ENCODE measurements at places on chromosomes 13 and 19.
A peak's percentile ranks its signal among the peaks of the same experiment; 100 is the strongest.

- no peak for DNase-seq
Observed at GRCh38 chr13:27137759-27138158, 33.9 kb downstream of the USP12 start.

- DNase-seq: no peak
Observed at GRCh38 chr13:31887286-31887685, 144.3 kb upstream of the FRY start.

DNA sequence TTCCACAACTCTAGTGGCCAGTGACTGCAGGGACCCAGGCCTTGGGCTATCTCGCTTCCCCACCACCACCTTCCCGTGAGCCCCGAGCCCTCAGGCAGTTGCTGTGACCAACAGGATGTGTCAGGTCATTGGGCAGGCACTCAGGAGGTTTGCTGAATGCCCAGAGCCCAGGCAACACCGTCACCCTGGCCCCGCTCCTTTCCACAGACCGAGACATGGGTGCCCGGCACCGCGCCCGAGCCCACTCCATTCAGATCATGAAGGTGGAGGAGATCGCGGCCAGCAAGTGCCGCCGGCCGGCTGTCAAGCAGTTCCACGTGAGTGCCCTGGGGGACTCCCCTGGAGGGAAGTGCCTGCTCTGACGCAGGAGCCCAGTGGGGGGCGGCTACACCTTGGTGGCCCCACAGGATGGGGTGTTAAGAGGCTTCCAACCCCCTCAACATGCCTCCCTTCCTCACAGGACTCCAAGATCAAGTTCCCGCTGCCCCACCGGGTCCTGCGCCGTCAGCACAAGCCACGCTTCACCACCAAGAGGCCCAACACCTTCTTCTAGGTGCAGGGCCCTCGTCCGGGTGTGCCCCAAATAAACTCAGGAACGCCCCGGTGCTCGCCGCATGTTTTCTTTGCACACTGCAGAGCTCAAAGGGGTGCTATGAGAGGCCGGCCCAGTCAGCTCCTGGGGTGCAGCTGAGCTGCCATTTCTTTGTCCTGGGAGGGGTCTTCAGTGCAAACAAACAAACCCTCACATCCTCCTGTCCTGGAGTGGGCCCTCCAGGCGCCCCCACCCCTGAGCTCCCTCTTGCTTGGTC is 3.2 kb downstream of the RPL18A start:
- no peak for DNase-seq

DNA sequence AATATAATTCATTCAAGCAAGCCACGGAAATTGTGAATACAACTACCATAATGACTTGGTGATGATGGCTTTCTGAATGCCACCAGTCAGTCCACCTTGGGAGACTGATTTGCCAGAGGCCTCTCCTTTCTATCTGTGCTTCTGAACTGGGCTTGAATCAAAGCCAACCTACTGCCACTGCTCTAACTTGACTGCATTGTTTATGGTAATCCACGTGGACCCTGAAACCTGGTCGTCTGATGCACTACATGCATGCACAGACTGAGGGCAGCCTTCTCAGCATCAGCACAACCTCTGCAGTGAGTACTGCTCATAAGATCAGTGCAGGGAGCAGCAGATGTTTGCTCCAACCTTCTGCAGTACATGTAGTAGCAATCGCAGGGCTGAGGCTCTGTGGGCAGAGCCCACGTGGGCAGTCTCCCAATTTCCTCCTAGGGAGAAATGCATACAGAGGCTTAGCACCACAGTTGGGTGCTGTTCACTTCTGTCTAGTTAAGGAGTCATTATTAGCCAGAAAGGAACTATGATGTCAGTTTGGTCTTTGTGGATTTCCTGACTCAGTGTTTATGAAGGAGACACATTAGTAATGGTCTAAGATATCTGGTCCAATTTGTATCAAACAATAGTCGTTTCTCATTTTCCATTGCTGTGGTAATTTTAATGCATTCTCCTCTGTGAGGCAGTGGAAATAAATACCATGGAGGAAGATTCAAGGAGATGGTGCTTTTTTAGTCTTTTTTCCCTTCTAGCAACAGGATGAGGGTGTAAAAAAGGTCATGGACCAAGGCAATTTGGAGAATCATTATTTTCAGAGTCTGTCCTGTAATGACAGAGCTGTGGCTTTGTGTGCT is 82.5 kb downstream of the AKAP11 start:
- DNase-seq: peak; percentile 21

DNA sequence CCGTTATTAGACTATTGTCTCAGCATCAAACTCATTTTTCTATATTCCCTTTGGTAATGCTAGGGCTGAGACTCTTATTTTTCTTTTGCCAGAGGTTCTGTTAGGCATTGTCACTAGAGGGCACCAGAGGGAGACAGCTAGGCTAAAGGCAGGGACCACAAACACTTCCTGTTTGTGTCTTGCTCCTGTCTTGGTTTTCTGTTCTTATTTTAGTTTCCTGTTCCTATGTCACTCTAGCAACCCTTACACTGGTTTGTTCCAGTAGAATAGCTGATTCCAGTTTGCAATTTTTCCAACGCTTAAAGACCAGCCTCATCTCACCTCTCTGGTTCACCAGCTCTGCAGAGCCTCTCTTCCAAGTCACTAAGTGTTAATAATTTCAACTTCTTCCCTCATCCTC is 772.0 kb downstream of the DIAPH3 start:
- no peak for DNase-seq

DNA sequence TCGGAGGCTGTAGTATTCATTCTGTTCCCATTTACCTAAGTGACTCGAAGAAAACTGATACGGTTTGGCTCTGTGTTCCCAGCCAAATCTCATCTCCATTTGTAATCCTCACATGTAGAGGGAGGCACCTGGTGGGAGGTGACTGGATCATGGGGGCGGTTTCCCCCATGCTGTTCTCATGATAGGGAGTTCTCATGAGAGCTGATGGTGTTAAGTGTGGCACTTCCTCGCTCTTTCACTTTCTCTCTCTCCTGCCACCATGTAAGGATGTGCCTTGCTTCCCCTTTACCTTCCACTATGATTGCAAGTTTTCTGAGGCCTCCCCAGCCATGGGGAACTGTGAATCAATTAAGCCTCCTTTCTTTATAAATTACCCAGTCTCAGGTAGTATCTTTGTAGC is 23.5 kb downstream of the SLAIN1 start:
- DNase-seq: no peak

DNA sequence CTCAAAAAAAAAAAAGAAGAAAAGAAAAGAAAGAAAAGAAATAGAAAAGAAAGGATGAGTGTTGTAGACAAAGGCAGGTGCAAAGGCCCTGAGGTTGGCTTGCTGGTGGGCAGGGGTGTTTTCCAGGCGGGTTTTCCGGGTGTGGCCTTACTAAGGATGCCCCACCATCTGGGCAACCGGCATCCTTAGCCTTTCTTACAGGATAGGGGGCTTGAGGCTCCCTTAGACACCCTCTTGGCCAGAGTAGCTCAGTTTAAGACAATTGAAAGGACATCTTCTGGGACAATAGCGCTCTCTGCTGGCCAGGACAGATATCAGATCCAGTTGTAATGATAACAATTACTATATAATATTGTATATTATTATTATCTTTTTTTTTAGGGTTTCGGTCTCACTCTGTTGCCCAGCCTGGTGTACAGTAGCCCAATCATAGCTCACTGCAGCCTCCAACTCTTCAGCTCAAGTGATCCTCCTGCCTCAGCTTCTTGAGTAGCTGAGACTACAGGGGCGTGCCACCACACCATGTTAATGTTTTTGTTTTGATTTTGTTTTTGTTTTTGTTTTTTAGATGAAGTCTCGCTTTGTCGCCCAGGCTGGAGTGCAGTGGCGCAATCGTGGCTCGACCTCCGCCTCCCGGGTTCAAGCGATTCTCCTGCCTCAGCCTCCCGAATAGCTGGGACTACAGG is 1.4 kb upstream of the QTRT1 start:
- no peak for DNase-seq

GRCh38 chr19:50498219-50499056 is 12.6 kb downstream of the JOSD2 start:
- DNase-seq: no peak

DNA sequence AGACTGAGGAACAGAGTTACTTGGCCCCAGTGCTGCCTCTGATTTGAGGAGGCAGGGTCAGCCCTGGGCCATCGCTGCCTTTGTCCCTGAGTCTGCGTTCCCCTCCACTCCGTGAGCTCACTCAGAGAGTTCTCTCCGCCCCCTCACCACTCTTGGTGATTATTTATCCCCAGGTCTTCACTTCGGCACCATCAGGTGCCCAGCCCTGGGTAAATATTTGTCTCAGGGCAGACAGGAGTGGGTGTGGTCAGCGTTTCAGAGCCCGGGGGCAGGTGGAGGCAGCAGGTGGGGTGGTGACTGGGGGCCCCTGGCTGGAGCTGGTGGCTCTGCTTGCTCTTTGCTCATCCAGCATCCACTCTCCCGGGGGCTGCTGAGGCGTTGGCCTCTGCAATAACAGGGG is 20.6 kb downstream of the PPP1R37 start:
- no peak for DNase-seq

- no peak for DNase-seq
Observed at GRCh38 chr13:97752961-97753668, 200.4 kb upstream of the IPO5 start.

DNA sequence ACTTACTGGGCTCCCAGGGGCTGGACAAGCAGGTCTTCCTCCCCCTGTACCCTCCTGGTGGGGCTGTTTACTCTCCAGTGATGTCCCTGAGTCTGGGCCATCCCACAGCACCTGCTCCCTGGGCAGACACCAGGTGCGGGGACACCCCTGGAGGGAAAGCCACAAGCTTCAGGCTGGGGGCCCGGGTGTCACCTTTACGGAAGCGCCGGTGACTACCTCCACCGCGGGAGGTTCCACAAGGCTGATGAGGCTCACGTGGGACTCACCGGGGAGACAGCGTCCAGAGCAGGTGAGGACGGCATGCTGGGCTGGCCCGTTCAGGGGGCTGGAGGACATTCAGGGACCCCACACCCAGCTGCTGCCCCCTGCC is 24.9 kb downstream of the NFILZ start:
- DNase-seq: no peak

- DNase-seq: no peak
Observed at GRCh38 chr19:21519488-21519887, 14.1 kb downstream of the ZNF429 start.

GRCh38 chr13:109899316-109899715 is 112.9 kb upstream of the IRS2 start:
- DNase-seq: no peak

- no peak for DNase-seq
Observed at GRCh38 chr13:72062566-72062965, 195.6 kb upstream of the DACH1 start.

GRCh38 chr13:24264976-24265375 is 44.4 kb upstream of the C1QTNF9 start:
- DNase-seq: no peak
